ENCODE measurements at places on chromosomes 7 and 10.
A peak's percentile ranks its signal among the peaks of the same experiment; 100 is the strongest.

DNA sequence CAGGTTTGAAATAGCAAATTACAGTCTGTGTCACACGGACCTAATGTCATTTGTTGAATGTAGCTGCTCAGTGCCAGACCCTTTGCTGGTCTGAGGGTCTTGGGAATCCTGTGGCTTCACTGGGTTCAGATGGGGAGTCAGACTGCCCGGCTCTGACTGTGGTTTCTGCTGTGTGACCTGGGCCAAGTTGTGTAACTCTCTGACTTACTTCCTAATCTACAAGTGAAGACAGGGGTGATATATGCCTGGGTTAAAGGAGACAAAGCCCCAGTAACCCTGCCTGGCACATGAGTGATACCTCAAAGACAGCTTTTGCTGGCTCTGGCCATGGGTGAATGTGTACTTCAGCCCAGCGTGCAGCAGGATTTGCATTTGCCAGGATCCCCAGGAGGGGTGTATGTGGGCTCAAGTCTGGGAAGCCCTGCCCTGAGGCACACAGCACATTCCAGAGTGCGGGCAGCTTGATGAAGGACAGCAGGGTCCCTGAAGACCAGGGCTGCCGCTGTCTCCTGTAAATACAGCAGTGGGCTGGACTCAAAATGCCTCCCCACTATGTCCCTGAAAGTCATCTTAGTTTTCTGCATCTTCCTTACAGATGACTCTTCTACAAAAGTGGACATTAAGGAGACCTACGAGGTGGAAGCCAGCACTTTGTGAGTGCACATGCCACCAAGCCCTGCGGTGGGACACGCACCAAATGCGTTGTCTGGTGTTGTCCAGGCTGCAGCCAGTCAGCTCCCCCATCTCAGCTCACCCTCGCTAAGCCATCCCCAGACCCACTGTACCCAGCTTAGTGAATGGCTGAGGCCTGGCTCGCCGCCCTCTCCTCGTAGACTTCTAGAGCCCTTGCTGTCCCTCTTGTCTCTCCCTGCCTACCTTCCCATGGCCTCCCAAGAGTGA lies 16.4 kb downstream of the NACAD start:
- DNase-seq = no peak

DNA sequence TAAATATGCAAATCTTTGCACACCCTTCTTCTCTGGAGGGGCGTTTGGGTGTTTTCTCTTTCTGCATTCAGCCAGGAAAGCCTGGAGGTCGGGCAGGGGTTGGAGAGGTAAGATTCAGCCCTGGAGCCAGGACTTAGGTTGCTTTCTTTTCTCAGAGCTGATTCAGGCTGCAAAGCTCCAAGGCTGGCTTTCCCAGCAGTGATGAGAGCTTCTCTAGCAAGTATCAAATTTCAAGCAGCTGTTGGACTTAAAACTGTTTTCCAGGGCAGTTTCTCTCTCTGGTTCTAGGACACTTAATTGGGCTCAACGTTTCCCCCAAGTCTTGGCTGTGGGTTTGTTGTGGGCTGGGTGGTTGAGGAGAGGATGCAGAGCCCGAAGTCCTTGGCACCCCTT lies 608 bp downstream of the AKR1B10 start:
- DNase-seq = no peak

DNA sequence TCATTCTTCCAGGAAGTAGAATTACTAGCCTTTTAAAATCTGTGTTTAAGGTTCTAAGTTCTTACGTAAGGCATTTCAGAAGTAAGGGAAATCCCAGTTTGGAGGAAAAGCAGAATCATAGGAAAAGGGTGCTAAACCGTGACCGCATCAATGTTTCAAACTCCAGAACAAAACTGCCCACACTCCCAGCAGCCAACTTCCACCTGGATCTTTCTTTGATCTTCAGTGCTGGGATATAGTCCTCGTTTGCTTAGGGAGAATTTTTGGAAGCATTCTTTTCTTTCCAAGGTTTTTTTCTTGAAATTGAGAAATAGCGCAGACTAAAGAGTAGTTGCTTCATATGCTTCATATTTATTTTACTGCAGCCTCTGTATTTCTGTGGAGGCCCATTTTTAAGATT lies 8.9 kb downstream of the PROSER2 start:
- no peak for DNase-seq

- no peak for DNase-seq
These were observed 32.4 kb downstream of the CTBP2 start for GRCh38 chr10:125127986-125128385.

DNA sequence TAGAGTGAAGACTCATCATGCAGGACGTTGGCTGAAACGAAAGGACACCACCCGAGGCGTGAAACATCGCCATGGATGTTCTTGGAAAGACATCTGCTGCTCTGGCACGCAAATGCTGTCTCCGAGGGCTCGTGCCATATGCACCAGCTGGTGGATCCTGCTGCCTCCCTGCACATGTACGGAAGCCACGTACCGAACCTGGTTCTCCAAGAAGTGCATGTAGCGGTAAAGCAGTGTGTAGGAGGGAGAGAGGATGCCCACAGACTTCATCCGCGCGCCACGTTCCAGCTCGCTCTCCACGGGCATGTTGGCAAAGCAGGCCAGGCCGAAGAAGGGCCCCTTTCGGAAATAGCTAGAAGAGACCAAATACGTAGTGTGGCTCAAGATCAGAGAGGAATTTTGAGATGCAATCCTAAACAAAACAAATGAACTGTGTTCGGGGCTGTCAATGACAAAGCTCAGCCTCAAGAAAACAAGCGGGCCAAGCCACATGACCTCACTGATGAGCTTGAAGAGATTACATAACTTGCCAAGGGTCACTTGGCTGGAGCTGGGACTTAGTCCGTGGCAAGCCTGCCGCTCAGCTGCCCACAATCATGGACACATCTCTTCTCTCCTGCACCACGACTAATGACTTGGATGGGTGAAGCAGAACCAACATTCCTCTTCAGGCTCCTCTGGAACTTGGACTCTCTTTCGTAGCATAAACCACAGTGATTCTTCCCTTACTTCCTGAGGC lies 16.5 kb downstream of the DENND11 start:
- no peak for DNase-seq

DNA sequence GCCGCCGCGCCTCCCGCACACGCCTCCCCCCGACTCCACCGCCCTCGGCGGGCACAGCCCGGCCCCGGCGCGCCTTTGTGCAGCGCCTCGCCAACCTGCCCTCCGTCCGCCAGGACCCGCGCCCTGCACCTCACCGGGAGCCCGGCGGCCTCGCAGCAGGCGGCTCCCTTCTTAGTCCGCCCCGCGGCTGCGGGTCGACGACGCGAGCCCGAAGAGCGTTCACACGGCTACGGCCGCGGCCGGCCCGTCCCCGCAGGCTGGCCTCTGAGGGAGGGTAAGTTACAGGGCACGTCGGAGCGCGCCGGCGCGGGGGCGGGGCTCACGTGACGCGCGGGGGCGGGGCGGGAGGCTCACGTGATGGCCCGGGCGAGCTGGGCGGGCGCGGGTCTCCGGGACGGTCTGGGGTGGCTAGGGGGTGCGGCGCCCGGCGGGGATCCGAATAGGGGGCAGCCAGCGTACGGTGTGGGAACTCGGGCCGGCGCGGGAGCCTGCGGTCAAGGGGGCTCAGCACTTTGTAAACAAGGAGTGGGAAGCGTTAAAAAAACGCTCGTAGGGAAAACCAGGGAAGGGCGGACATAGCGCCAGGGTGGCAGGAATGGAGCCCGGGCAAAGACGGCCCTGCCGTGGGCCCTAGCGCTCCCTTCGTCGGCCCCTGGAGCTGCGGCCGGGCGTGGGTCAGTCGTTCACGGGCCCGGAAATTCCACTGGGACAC lies at the start of gene ARHGAP12:
Gene ARHGAP12 (minus strand): TSS at position 283 of the 712 bp plus-strand sequence. CDS start 19,976 bp downstream, outside the sequence.
- peak; percentile 71 for DNase-seq

GRCh38 chr7:146922782-146923181 lies 806.2 kb downstream of the CNTNAP2 start:
- DNase-seq = no peak

DNA sequence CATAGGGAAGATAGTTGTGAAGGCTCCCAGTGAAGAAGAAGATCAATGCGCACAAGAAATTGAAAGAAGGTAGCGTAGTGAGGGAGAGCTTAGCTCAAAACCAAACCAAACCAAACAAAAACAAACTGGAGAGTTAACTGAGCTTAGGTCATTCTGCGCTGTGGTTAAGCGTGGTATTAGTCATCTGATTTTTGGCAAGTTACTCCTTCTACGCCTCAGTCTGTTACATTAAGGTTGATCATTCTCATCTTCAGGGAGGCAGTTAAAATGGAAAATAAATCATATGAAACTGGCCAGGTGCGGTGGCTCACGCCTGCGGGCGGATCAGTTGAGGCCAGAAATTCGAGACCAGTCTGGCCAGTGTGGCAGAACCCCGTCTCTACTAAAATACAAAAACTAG lies 259.7 kb downstream of the EXOC4 start:
- DNase-seq = no peak

GRCh38 chr7:20107582-20107981 lies 109.6 kb downstream of the MACC1 start:
- DNase-seq = no peak

DNA sequence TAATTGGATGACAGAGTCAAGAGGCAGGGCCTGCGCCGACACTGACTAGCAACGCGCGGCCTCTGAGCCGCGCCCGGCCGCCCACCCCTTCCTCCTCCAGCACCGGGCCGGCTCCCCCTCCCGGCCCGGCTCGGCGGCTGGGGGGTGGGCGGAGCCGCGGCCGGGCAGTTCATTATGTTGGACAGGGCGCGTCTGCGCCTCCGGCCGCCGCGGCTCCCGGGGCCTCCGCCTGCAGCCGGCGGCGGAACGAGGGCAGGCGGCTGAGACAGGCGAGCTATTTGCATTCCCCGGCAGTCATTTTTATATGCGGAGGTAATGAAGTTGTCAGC lies 106.7 kb downstream of the SNX10 start:
- DNase-seq = no peak

DNA sequence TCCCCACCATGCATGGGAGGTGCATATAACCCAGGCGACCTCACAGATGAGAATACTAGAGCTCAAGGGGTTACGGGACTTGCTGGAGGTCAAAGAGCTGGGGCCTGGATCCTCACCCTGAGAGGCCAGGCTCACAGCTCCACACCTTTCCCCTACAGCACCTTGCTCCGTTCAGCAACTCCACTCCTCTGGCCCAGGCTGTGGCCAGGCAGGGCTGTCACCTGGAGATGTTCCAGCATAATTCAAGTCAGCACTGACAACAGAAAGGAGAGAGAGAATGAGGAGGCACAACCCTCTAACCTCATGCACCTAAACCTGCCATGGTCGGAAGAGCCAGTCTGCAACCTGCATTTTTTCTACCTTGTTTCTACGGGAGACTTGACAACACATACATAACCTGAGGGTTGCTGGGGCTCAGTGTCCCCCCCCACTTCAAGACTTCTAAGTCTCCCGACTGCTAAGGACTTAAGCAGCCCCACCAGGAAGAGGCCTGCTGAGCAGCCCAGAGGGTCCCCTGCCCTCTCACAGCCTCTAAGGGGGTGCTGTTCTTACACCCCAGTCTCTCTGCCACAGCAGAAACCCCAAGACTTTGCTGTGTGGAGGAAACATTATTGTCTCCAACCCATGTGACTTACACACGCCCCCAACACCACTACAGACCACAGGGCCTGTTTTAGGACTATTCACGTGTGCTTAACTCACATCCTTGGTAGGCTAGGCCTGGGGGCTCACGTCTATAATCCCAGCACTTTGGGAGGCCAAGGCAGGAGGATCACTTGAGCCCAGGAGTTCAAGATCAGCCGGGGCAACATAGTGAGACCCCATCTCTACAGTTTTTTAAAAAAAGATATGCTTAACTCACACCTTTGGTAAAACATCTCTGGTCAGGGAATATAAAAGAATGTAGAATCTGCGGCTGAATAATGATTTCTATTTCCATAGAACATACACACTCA lies 175.6 kb downstream of the FAM107B start:
- no peak for DNase-seq

- no peak for DNase-seq
These were observed 114.0 kb downstream of the MLLT10 start for GRCh38 chr10:21648040-21648439.

DNA sequence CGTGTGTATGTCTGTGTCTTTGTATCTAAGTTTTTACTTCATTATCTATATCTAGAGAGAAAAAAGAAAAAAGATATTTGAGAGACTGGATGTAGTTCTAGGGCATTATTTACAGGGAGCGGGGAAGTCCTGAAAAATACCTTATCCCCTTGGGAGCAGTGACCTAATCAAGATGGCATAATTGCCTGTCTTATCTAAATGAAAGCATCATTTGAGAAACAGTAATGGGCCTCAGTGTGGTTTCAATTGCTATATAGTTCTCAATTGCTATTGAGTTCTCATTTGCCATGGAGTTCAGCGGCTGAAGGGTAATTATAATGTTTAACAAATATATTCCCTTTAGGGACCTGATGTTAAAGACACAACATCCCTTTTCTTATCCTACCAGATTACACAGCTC lies 216.5 kb downstream of the PLXNA4 start:
- no peak for DNase-seq
